ENCODE measurements at places on chromosomes 1 and 21. TPM values are rescaled to one million over a fixed set of nuclear protein-coding genes. Genes with fewer than 3 reads are reported as not detected.

The RXFP4 gene
- total RNA-seq: not detected

The LCE1B gene
- total RNA-seq: not detected

The SLC2A5 gene
- total RNA-seq: not detected

The TMOD4 gene
- 2.7 TPM for total RNA-seq
